Psoas muscle (tissue), 8 donors: ENCODE measurements at places on chromosomes 12 and 14. TPM values are rescaled to one million over a fixed set of nuclear protein-coding genes. Genes with fewer than 3 reads are reported as not detected.
A peak's percentile ranks its signal among the peaks of the same experiment; 100 is the strongest.

DNA sequence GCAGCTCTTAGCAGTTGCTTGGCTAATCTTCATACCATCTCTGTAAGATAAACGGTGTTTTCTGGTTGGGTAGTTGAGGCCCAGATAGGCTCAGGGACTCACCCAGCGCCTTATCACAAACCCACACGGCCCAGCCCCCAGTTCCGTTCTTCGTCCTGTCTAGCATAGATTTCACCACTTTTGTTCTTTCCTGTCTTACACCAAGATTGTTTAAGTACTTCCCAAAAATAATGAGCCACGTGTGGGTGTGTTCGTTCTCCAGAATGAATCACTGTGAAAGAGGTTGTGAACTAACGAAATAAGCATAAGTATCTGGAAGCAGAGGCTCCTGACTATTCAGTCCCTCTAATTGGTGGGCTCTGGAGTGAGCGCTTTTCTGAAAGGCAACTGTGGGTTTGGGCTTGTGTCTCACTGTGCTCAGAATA, 21.4 kb downstream of the ACVR1B start:
- H3K4me3 ChIP-seq = no peak overlapping the region
- H3K4me1 ChIP-seq = peaks cover 41% of the 10 kb centered on the region
- peaks cover 29% of the 10 kb centered on the region for H3K36me3 ChIP-seq
- DNase-seq = peak; percentile 36

GRCh38 chr14:90969531-90970166, 90.8 kb downstream of the RPS6KA5 start:
- no peaks in the 10 kb centered on the region for H3K27me3 ChIP-seq
- peaks cover 2% of the 10 kb centered on the region for H3K4me1 ChIP-seq
- peaks cover 4% of the 10 kb centered on the region for H3K36me3 ChIP-seq
- no peak overlapping the region for H3K27ac ChIP-seq
- DNase-seq = no peak

SLCO1C1 gene
- not detected for total RNA-seq

DNA sequence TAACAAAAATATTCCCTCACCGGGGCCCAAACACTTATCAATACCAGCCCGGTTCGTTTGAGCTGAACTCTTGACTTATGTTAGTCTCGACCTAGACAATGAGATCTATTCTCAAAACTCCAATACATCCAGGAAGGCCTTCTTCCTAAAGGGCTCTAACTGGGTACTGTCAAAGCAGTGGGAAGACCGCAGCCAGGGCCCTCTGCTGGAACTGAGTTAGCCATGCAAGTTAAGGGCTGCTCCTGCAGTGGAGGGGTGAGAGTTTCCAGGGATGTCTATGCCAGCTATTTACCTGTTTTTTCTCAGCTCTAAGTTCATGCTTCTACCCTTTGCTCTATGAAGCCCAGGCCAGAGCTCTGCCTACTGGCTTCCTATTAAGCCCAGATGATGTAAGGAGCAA, 348.8 kb downstream of the GXYLT1 start:
- H3K36me3 ChIP-seq = no peaks in the 10 kb centered on the region
- no peak overlapping the region for H3K27ac ChIP-seq
- no peaks in the 10 kb centered on the region for H3K4me1 ChIP-seq
- no peaks in the 10 kb centered on the region for H3K27me3 ChIP-seq
- no peak for DNase-seq

RNASE3 gene
- total RNA-seq = not detected

GUCY2C gene
- total RNA-seq = not detected

DPPA3 gene
- total RNA-seq = not detected

KRT6C gene
- not detected for total RNA-seq

RNF212B gene
- not detected for total RNA-seq

DNA sequence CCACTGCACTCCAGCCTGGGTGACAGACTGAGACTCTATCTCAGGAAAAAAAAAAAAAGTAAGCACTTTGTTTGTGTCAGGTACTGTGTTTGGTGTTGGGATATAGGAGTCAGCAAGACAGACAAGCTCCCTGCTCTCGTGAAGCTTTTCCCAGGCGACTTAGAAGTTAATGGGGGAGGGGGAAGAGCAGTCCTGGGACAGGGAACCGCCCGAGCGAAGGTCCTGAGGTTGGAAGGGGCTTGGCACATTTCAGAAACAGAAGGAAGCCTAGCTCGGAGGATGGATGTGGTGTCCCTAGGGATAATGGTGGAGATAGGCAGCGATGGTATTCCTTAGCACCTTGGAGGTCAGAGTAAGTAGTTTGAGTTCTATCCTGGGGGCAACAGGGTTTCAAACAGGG, 8.5 kb upstream of the COX6A1 start:
- no peak for DNase-seq
- H3K36me3 ChIP-seq = no peaks in the 10 kb centered on the region
- H3K4me1 ChIP-seq = no peaks in the 10 kb centered on the region

AGAP2 gene
- total RNA-seq = 3.5 TPM

HSPA2 gene
- total RNA-seq = 25.0 TPM

GRCh38 chr12:24476310-24476709, 472.6 kb downstream of the BCAT1 start:
- H3K27me3 ChIP-seq = no peaks in the 10 kb centered on the region
- no peaks in the 10 kb centered on the region for H3K36me3 ChIP-seq
- H3K27ac ChIP-seq = no peak overlapping the region
- no peaks in the 10 kb centered on the region for H3K4me1 ChIP-seq

RNASE2 gene
- total RNA-seq = 0.78 TPM

OVCH1 gene
- total RNA-seq = 0.24 TPM

DNA sequence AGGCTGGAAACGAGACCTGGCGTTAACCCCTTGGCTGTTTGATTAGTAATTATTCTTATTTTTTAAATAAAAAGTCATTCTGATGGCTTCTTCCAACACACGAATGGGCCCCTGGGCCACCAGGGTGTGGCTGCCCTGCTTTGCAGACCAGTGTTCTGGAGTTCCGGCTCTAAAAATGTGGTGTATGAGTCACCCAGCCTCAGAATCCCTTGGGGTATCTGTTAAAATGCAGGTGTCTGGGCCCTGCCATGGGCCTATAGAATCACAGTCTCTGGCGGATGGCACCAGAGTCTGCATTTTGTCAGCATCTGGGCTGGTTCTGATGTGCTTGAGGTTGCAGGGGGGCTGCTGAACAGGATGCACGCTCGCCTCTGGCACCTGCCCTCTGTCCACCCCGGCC, 2.5 kb upstream of the PSMC1 start:
- peaks cover 5% of the 10 kb centered on the region for H3K36me3 ChIP-seq
- H3K4me1 ChIP-seq = peaks cover 9% of the 10 kb centered on the region
- H3K27me3 ChIP-seq = no peaks in the 10 kb centered on the region
- H3K4me3 ChIP-seq = no peak overlapping the region
- H3K27ac ChIP-seq = no peak overlapping the region
- DNase-seq = no peak

DNA sequence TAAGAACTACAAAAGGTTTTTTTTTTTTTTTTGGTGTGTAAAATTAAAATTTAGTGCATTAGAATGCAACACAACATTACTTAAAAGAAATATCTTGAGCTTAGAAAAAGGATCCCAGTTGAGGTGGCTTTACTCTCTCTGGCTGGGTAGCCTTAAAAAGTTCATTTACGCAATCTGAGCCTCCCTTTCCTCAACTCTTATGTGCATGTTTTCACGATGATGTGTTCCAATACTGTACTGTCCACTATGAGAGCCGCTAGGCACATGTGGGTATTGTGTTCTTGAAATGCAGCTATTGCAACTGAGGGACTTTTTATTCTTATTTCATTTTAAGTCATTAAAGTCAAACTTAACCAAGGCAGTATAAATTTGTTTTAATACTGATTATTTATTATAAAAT, 460.9 kb upstream of the SYT1 start:
- no peaks in the 10 kb centered on the region for H3K27me3 ChIP-seq
- no peak overlapping the region for H3K4me3 ChIP-seq
- no peak for DNase-seq
- no peak overlapping the region for H3K27ac ChIP-seq

DNA sequence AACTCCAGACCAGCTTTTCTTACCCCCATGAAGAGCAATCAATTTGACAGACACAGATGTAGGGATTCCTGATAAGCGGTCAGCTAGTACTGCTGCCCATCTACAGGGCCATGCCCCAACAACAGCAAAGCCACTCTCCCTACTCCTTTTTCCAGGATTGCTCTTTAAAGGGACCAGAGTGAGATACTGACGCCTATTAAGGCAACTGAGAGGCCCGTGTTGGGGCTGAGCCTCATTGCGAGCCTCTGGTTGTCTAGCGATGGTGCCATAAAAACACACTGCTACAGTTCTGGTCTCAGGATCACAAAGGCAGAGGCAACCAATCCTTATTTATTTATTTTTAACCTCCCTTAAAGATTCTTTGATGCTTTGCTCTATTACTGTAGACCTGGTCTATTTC, 31.1 kb downstream of the AK7 start:
- H3K27ac ChIP-seq = no peak overlapping the region
- H3K36me3 ChIP-seq = no peaks in the 10 kb centered on the region
- peaks cover 11% of the 10 kb centered on the region for H3K27me3 ChIP-seq
- H3K4me1 ChIP-seq = no peaks in the 10 kb centered on the region

DNA sequence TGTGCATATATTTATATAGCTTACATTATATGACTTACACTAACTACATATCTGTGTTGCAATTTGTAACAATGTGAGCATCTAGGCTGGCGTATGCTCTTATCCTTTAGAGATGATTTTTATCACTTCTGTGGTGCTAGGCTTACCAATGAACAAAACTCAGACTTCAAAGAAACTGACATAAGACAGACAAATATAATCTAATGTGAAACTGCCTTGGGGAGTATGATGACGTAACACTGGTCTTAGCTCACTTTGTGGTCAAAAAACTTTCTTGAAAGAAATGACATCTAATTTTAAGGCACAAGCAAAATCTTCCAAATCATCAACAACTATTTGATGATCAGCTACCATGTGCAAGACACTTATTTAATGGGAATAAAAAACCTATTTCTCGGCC, 50.0 kb downstream of the SOX5 start:
- DNase-seq = no peak
- no peaks in the 10 kb centered on the region for H3K36me3 ChIP-seq
- H3K4me1 ChIP-seq = no peaks in the 10 kb centered on the region
- no peak overlapping the region for H3K4me3 ChIP-seq
- H3K27ac ChIP-seq = no peak overlapping the region

- no peaks in the 10 kb centered on the region for H3K36me3 ChIP-seq
- no peak overlapping the region for H3K27ac ChIP-seq
- H3K27me3 ChIP-seq = no peaks in the 10 kb centered on the region
- no peak overlapping the region for H3K4me3 ChIP-seq
- no peaks in the 10 kb centered on the region for H3K4me1 ChIP-seq
These were observed 1159.2 kb upstream of the TMEM132C start for GRCh38 chr12:127107744-127108143.

ARHGEF25 gene
- total RNA-seq = 2.9 TPM

- H3K4me1 ChIP-seq = peaks cover 18% of the 10 kb centered on the region
- peak overlapping the region; percentile 91 for H3K4me3 ChIP-seq
These were observed 536 bp downstream of the PARPBP start for GRCh38 chr12:102120564-102120873.

GRCh38 chr12:5264006-5264405, 167.9 kb upstream of the NTF3 start:
- no peak overlapping the region for H3K27ac ChIP-seq
- no peaks in the 10 kb centered on the region for H3K4me1 ChIP-seq
- DNase-seq = no peak
- H3K36me3 ChIP-seq = no peaks in the 10 kb centered on the region

IL23A gene
- 0.32 TPM for total RNA-seq

SERPINA12 gene
- not detected for total RNA-seq

DNA sequence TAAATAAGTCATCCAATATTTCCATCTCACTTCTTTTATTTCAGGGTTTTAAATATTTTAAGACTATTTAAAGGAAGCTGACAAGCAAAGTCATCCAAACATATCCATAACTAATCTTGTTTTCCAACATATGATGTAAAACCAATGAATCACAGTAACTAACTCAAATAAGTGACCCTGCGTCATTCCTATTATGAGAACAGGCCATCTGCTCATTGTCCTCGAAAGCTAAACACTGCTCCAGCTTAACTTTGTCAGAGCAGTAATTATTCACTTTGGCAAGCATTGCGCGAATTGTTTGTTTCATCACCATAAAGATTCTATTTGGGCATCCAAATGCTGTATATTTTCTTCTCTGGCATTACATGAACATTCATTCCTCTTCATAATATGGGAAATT, 99.1 kb downstream of the CAPZA3 start:
- H3K27me3 ChIP-seq = no peaks in the 10 kb centered on the region
- H3K4me3 ChIP-seq = no peak overlapping the region
- H3K27ac ChIP-seq = no peak overlapping the region
- no peaks in the 10 kb centered on the region for H3K36me3 ChIP-seq
- no peak for DNase-seq

GRCh38 chr12:93127107-93127560, 198.0 kb upstream of the EEA1 start:
- peak overlapping the region; percentile 50 for H3K4me3 ChIP-seq
- DNase-seq = peak; percentile 23
- H3K4me1 ChIP-seq = peaks cover 48% of the 10 kb centered on the region
- peak overlapping the region; percentile 94 for H3K27ac ChIP-seq

- DNase-seq = no peak
- H3K36me3 ChIP-seq = no peaks in the 10 kb centered on the region
- H3K27ac ChIP-seq = no peak overlapping the region
- H3K4me3 ChIP-seq = no peak overlapping the region
- no peaks in the 10 kb centered on the region for H3K4me1 ChIP-seq
These were observed 44.3 kb upstream of the BDKRB2 start for GRCh38 chr14:96160076-96160912.

KLRC3 gene
- not detected for total RNA-seq

DNA sequence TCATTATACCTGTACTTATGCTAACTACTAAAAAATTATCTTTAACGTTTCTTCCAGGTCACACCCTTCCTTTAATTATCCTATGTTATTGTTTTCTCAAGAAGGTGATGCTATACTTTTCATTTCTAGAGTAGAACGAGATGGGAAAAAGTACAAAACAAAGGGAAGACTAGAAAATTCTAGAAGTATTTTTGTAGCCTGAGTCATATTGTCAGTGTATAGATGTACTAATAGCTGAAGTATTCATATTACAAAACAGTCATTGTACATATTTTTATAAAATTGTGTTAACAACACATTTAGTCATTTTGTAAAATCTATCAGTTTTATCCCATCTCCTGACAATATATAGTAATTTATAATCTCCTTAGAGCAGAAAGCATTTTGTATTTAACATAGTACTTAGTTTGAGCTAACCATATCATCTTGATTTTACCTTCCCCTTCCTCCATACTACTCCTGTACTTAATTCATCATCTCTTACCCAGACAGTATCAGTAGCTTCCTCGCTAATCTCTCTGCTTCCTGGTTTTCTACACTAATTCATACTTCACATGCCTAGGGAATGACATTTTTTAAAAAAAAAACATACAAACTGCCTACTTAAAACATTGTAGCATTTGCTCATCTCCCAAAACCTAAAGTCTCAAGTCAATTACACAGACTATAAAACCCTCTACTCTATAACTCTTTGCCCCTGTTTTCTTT, 920.9 kb downstream of the RPS29 start:
- no peaks in the 10 kb centered on the region for H3K4me1 ChIP-seq
- no peak overlapping the region for H3K4me3 ChIP-seq
- no peak for DNase-seq
- H3K36me3 ChIP-seq = no peaks in the 10 kb centered on the region
- no peak overlapping the region for H3K27ac ChIP-seq

DNA sequence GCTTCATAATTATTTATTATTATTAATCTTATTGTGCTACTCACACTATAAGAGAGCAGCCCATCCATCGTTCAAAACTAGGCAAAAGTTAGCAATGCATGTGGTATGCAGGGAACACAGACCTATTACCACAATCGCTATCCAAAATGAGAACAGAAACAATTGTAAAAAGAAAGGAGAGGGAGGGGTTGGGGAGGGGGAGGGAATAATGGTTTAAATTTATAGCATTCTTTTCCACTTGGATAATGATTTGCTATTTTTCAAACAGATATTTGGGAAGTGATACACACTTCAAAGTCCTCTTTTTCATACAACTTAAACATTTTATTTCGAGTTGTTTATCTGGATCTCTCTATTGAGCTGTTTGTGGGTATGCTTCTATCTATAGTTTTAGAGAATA, 248.6 kb upstream of the SOX5 start:
- no peak overlapping the region for H3K4me3 ChIP-seq
- no peak for DNase-seq
- no peak overlapping the region for H3K27ac ChIP-seq
- H3K4me1 ChIP-seq = no peaks in the 10 kb centered on the region
